ENCODE measurements at places on chromosomes 2 and 18.

DNA sequence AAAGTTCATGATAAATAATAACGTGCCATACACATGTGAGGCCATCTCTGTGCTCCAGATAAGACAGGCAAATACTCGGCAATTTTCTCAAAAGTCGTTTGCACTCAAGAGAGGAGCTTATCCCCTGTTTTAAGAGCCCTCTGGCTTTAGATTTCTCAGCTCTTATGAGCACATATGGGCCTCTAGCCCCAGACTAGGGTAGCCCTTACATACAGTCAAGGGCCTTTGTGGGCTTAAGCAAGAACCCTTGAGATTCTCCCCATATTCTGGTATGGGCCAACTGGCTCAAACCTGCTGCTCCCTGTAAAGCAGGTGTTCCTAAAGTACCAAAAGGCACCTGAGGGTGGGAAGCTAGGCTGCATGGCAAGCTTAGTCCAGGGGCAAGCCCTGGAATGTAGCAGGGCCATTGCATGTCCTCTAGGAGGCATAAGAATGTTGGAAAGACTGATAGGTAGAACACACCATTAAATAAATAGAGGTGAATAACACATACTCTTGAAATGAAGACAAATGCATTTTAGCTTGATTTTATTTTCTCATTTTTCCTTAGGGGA is 66.1 kb downstream of the FASTKD2 start:
- DNase-seq, result no peak

GRCh38 chr2:101722864-101723263 is 25.4 kb downstream of the MAP4K4 start:
- no peak for DNase-seq

DNA sequence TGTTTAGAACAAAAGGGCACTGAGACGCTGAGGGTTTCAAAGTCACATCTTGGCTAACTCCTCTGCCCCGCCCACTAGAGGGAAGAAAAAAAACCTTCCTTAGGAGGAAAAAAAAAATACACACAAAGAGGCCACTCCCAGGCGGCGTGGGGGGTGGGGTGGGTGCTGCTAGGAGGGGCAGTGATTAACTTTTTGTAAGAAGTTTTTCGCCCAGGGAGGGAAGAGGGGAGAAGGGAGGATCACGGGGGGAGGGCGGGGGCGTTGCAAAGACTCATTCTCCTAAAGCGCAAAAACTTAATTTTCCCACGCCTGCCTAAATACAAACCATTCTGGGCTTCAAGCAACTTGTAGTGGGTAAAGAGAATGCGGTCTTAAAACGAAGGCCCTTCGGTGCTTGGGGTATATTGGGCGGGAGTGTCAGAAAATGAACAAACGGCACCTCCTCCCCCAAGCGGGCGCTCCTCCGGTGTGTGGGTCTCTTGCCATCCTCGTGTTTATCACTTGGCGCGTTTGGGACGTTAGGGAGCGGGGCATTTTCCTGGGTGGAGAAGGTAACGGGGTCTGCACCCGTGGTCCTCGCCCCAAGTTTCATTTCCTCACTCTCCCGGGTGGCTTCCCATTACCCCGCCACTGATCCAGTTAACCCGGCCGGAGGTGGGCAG is 1.7 kb downstream of the CXCR4 start:
- peak; percentile 8 for DNase-seq

GRCh38 chr18:32349728-32350395 is 120.8 kb downstream of the GAREM1 start:
- peak; percentile 92 for DNase-seq

GRCh38 chr2:174593574-174594203 is 3.9 kb downstream of the WIPF1 start:
- peak; percentile 43 for DNase-seq
